ENCODE measurements at places on chromosomes 2 and 18.

- no peak for DNase-seq
Measured at GRCh38 chr2:122239440-122239839, 484.0 kb downstream of the TSN start.

GRCh38 chr2:170733798-170734600 is 18.9 kb downstream of the SP5 start:
- DNase-seq: no peak

GRCh38 chr2:16440898-16441297 is 224.7 kb downstream of the CYRIA start:
- DNase-seq: no peak

DNA sequence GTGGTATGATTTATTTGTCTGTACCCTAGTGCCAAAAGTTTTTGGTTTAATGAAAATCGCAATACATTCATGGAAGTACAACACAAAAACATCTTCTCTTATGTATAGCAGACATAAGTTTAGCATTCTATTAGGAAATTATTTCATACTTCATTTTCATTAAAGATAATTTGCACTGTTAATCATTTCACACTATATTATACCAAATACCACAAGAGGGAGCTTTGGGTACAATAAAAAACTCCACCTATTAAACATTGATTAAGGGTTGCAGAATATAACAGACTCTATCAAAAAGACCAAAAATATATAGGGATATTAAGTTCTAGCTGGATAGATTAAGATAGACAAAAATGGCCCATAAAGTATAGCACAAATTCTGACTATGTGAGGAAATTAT is 79.0 kb downstream of the SLC66A3 start:
- peak; percentile 23 for DNase-seq

GRCh38 chr2:75241696-75242095 is 42.4 kb upstream of the TACR1 start:
- DNase-seq: peak; percentile 71

DNA sequence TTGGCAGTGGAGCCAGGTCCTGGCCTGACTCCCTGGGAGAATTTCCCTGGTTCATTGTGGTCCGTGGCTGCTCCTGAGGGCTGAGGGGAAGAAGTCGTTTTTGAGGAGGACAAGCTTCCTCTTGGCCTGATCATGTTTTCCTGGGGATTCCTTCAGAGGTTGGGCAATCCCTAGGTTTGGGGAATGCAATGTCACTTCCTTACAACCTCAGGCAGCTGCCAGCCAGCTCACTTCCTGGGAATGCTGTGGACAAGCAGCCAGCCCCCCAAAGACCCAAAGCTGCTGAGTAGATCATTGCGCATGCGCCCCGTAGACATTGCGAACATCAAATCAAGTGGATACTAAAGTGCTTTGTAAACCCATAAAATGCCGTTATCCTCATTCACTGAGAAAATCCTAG is 7.7 kb upstream of the DNMT3A start:
- DNase-seq: no peak

GRCh38 chr2:37477921-37478320 is 133.5 kb downstream of the QPCT start:
- no peak for DNase-seq

- DNase-seq: no peak
Measured at GRCh38 chr18:32300914-32301313, 111.1 kb downstream of the MEP1B start.

- DNase-seq: peak; percentile 40
Measured at GRCh38 chr2:64023485-64024258, 4.4 kb upstream of the VPS54 start.

DNA sequence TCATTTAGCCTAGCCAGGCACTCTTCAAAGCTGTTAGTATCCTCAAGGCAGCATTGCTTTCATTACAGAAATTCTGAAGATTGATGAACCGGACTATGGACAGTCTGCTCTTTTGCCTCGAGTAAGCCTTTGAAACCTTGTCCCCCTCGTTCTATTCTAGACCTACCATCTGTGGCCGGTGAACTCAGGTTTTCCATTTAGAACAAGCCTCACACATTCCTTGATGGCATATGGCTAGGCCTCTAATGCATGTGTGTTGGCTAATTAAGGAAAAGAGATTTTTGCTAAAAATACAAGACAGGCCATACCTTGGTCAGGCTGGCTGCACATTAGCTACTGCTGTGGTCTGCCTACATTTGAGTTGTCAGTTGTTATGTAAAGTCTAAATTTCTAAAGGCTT is 111.8 kb downstream of the CERS6 start:
- DNase-seq: no peak

GRCh38 chr2:216373896-216374295 is 1.6 kb upstream of the MARCHF4 start:
- DNase-seq: no peak

DNA sequence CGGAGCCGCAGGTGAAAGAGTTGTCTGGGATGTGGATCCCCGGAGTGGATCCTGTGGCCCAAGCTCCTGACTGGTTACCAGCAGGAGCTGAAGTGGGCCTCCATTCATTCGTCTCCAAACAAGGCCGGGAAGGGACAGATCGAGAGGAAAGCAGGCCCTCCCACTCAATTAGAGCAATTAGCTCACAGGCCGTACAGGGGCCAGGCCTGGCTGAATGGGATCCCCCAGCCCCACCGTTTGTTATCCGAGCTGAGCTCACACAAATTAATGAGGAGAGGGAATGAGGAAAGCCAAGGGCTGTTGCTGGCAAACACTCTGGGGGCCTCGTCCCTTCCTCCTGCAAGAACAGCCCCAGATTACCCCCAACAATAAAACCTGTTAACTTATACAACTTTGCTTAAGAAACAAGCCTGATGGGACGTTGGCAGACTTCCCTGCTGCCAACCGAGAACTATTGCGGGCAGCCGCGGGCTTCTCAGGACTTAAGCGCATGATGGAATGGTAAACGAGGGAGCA is 338.0 kb downstream of the BCL11A start:
- no peak for DNase-seq

- DNase-seq: no peak
Measured at GRCh38 chr2:39772086-39772811, 6.8 kb downstream of the THUMPD2 start.

- peak; percentile 60 for DNase-seq
Measured at GRCh38 chr2:75577280-75577679, 16.5 kb upstream of the EVA1A start.

GRCh38 chr2:69615969-69616368 is 27.6 kb downstream of the AAK1 start:
- DNase-seq: no peak

GRCh38 chr18:12474146-12474545 is 66.4 kb downstream of the PRELID3A start:
- DNase-seq: no peak

DNA sequence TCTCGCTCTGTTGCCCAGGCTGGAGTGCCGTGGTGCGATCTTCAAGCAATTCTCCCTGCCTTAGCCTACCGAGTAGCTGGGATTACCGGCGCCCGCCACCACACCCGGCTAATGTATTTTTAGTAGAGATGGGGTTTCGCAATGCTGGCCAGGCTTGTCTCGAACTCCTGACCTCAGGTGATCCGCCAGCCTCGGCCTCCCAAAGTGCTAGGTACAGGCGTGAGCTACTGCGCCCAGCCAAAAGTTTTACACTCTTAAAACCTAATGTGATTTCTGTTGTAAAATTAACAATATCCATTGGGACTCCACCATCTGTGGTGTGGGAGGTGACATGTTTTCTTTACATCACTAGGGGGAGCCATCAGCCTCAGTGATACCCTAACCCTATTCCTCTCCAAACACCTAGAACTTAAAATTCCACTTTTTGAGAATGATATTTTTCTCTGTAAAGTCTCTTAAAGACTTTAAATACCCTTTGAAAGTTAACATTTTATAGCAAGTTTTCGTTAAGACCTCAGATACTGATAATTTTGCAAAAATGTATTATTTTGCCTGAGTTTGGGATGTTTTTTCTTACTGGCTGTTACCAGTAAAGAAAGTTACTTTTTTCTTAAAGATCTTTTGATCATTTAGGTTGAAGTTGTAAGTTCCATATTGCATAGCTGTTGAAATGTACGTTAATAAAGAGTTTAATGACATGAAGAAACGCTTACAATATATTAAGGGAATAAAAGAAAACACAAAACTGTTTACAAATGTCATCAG is 11.6 kb upstream of the EIF2AK2 start:
- DNase-seq: peak; percentile 53

- DNase-seq: no peak
Measured at GRCh38 chr2:26732446-26732845, 31.6 kb upstream of the SLC35F6 start.

DNA sequence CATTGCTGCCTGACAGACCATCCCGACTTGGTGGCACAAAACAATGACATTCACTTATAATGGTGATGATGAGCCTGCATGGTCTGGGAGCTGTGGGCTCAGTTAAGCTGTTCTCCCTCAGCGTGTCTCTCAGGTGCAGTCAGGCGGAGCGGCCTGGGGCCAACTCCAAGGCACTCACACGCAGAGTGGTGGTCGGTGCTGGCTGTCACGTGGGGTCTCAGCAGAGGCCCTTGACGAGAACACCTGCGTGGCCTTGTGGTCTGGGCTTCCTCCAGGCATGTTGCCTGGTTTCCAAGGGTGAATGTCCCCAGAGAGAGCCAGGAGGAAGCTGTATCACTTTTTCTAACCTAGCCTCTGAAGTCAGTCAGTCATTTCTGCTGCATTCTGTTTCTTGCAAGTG is 29.8 kb downstream of the ARMC9 start:
- no peak for DNase-seq

DNA sequence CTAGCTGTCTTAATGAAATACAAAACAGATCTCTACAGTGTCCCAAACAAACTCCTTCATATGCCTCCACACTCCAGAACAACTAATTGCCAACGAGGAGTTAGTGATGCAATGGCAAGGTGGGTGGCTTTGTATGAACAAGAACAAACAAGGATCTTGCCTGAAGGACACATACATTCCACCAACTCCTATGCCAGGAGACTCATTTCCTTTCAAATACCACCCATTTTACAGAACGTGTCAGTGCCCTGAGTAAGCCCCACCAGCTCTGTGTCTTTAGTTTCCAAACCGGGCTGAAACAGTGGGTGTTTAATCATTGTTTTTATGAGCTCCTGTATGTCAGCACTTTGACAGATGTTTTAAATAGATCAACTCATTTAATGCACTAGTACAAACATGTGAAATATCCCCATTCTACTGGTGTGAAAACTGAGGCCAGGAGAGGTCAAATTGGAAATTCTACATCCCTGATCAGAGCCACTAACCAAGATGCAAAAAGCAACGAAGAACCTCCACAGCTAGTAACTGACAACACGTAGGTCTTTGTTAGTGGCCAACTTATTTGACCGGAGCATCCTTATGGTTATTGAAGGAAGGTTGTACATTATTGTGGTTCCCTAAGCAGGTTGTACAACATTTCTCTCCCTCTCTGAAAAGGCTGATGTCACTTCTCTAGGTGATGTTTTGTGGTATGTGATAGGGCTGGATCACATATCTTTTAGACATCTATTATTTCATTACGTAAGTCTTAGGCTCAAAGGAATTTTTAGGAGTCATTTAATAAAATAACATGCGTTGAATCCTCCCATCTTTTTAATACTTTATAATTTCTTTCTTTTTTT is 534.9 kb upstream of the TNP1 start:
- no peak for DNase-seq

GRCh38 chr18:12768625-12769024 is 65.8 kb downstream of the PSMG2 start:
- no peak for DNase-seq

- DNase-seq: no peak
Measured at GRCh38 chr18:51757255-51757924, 559.9 kb upstream of the MEX3C start.

DNA sequence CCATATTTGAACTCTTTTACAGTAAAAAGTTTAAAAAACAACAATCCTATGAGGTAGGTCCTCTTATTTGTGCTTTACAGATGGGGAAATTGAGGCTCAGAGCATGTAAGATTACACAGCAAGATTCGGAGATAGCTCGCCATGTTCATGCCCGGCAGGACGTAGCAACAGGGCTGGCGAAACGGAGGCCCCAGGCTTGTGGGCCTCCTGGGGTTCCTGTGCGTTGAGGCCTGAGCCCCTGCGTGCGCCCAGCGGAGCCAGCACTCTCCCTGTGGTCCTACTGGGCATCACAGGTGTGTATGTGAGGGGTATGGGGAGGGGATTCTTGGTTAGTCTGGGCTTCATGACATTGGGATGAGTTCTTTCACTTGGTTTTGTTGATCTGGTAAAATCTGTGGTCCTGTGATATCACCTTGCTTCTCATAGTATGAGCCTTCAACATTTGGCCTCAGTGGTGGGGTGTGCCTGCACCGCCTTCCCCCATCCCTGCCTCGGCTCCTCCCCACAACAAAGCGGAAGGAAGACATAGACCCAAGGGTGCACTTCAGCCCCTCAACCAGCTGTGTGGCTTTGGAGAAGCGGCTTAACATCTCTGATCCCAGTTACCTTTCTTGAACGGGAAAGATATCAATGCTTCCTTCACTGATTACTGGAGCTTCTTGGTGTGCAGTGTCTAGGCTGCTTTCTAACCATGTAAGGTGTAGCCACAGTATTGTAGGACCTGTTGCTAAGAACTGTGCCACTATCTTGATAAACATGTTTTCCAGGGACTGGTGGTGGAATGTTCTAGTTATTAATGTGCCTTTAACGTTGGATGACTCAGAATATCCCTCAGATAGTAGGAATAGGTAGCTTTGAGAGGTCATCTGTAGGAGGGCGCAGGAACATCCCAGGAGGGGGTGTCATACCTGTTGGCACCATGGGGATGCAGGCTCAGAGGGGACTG is 37.2 kb downstream of the HPCAL1 start:
- no peak for DNase-seq

- peak; percentile 93 for DNase-seq
Measured at GRCh38 chr18:61551586-61551985, 218.4 kb downstream of the CDH20 start.

- DNase-seq: peak; percentile 58
Measured at GRCh38 chr2:200396781-200397242, 90.3 kb downstream of the SPATS2L start.

GRCh38 chr2:66488946-66489345 is 54.0 kb downstream of the MEIS1 start:
- peak; percentile 39 for DNase-seq
